ENCODE measurements at places on chromosomes 1 and 21. TPM values are rescaled to one million over a fixed set of nuclear protein-coding genes. Genes with fewer than 3 reads are reported as not detected.

LCK gene
- 224 TPM for total RNA-seq

PNRC2 gene
- total RNA-seq: 116 TPM

LCA5L gene
- 0.36 TPM for total RNA-seq

BARHL2 gene
- total RNA-seq: not detected

PTPN14 gene
- 1.1 TPM for total RNA-seq

DRAM2 gene
- 30.5 TPM for total RNA-seq

TNNI3K gene
- not detected for total RNA-seq

PLD5 gene
- not detected for total RNA-seq

SLC44A3 gene
- total RNA-seq: 0.10 TPM

RIMS3 gene
- total RNA-seq: 4.0 TPM

CCNL2 gene
- total RNA-seq: 96.0 TPM

FABP3 gene
- not detected for total RNA-seq

PTPRC gene
- total RNA-seq: 495 TPM

EIF2D gene
- total RNA-seq: 84.6 TPM

FAM151A gene
- total RNA-seq: not detected

PLPPR4 gene
- total RNA-seq: not detected

SH2D5 gene
- total RNA-seq: 0.12 TPM

LRRC41 gene
- total RNA-seq: 34.6 TPM

KIRREL1 gene
- total RNA-seq: not detected

SAMSN1 gene
- total RNA-seq: 47.5 TPM

NFASC gene
- total RNA-seq: 0.24 TPM

TNFAIP8L2 gene
- 26.7 TPM for total RNA-seq

TMEM54 gene
- total RNA-seq: 3.6 TPM

PRAMEF12 gene
- total RNA-seq: not detected

EDARADD gene
- 7.0 TPM for total RNA-seq

VAV3 gene
- 2.3 TPM for total RNA-seq

CHRNB2 gene
- total RNA-seq: not detected

IRF6 gene
- total RNA-seq: 0.31 TPM

FMOD gene
- 1.9 TPM for total RNA-seq

CYP4A11 gene
- total RNA-seq: not detected

EXOC8 gene
- 14.4 TPM for total RNA-seq

TCEA3 gene
- total RNA-seq: 4.4 TPM

HP1BP3 gene
- total RNA-seq: 225 TPM

NPR1 gene
- total RNA-seq: 0.07 TPM

TCP10L gene
- 0.65 TPM for total RNA-seq

CRP gene
- not detected for total RNA-seq

LYPD8 gene
- not detected for total RNA-seq

RAVER2 gene
- 2.9 TPM for total RNA-seq

TMPRSS15 gene
- total RNA-seq: not detected

ZBTB8A gene
- total RNA-seq: 0.27 TPM

ITLN1 gene
- total RNA-seq: not detected

FMO3 gene
- not detected for total RNA-seq

KDF1 gene
- total RNA-seq: not detected

OR6K3 gene
- total RNA-seq: not detected

BMP8A gene
- total RNA-seq: not detected

FCRL2 gene
- not detected for total RNA-seq

KRTAP7-1 gene
- total RNA-seq: not detected

MCOLN3 gene
- 0.22 TPM for total RNA-seq

TMEM222 gene
- 22.8 TPM for total RNA-seq

VANGL2 gene
- total RNA-seq: not detected

DNTTIP2 gene
- total RNA-seq: 91.1 TPM

ERICH3 gene
- total RNA-seq: not detected

SH2D2A gene
- total RNA-seq: 294 TPM

GSTM5 gene
- total RNA-seq: not detected

TFF2 gene
- total RNA-seq: not detected

ATF6 gene
- 23.0 TPM for total RNA-seq

Data from activated CD4-positive, alpha-beta memory T cell treated with anti-CD3 and anti-CD28 coated beads for 36 hours (primary cell).